ENCODE measurements at places on chromosomes 4 and X.
A peak's percentile ranks its signal among the peaks of the same experiment; 100 is the strongest.

DNA sequence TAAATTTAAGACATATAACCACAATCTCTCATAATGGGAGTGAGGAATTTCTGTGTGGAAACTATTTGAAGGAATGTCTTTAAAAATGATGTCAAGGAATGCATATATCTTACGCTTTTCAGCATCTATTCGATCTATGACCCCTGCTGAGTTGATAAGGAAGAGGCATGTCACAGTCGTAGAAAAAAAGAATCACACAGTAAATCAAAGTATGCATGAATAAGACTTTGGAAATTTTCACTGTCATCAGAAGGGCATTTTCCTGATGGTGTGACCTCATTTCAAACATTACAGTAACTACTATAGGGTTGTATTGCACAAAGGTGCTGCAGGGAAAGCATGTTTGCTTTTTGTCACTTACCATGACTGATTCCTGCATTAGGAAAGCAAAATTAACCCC lies 41.5 kb downstream of the REELD1 start:
- DNase-seq: no peak

DNA sequence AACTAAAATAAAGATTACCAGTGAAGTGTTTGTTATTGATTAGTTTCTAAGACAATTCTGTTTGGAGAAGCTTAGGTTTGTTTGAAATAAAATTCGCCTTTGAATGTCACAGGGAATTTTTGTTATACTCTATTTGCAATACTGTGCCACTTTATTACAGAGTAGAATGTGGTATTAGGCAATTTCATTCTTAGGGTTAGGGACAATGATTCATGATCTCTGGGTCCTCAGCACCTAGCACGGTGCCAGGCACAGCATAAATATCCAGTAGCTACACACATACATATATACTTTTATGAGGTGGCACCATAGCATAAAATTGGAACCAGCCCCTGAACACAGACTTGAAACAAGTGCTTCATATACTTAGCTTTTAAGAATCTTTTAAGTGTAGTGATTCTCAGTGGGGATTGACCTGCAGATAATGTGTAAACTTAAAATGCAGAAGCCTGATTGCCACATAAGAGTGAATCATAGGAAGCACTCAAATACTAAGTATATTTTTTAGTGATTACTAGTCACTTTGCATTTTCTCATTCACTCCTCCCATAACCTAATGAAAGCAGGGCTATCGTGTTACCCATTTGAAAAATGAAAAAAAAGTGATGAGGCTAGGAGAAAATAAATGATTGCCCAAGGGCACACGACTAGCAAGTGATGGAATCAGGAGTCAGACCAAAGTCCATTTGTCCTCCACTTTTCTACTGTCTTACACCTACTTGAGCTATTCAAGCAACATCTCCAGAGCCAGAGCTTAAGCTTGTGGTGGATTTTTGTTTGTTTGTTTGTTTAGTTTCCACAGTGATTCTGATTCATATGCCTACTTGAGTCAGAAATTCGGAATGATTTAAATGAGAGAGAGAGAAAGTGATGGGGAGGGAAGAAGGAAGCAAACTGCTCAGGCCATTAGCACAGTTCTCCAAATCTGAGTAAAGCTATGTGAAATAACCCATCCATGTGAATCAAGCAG lies 366.0 kb upstream of the FGF13 start:
- DNase-seq: peak; percentile 24

DNA sequence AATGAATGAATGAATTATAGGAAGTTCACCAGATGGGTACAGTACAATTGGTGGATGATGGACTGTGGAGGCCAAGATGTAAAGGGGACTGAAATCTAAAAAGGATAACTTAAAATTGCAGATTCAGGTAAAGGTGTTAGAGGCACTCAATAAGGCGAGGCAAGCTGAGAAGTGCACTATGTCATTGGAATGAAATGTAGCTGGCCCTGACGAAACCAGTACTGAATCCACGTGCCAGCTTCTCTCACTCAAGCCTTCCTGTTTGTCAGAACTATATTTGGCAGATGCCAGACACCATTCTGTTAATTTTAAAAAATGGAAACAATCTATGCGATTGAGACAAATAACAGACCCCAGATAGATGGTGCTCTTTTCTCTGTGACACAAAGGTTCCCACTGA lies 1039.1 kb upstream of the TENM3 start:
- no peak for DNase-seq

DNA sequence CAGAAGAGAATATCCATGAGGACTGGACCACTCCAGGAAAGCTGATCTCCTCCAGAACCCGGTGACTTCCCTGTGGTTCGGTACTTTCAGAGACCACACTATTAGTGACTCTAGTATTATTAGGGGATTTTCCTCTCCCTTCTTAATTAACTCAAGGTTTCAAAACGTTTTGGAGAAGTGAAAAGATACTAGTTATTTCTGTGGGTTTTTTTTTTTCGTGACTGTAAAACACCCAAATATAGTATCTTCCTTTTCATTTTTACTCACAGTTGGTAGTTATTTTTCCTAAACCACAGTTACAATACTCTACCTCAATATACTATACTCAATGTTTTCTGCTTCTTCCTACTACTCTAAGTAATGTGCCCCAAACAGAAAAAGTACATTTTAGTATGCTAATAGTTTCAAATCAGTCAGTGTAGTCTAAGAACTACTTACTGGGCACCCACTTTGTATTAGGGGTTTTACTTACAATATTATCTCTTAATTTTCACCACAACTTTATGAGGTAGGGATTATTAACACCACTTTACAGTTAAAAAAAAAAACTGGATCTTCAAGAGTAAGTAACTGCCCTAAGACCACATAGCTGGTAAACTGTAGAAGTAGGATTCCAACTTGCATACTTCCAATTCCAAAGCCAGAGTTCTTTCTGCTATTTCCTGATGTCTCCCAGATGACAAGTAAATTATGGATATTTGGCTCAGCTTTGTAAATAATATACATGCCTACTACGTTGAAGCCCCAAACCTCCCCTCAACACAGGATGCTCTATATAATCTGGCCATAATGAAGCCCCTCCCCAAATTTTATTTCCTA lies 45.0 kb downstream of the SLC9A7 start:
- no peak for DNase-seq

GRCh38 chr4:7420661-7421040 lies 14.1 kb downstream of the PSAPL1 start:
- no peak for DNase-seq

DNA sequence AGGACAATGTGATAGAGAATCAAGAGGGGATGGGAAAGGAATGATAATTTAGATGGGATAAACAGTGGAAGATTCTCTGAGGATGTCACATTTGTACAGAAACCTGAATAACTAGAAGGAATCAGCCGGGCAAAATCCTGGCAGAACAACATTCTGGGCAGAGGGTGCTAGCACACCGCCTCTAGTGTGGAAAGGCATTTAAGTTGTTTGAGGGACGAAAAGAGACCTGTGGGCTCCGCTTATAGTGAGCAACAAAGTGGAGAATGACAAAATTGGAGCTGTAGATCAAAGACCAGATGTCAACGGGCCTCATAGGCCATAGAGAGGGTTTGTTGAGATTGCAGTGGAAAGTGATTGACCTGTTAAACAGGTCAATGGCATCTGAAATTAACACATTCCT lies 596.0 kb upstream of the SLIT2 start:
- no peak for DNase-seq

- DNase-seq: no peak
These were observed 904.9 kb upstream of the EPHA5 start for GRCh38 chr4:66575008-66575696.

All from AG09319 (cell line).